ENCODE measurements at places on chromosomes 6 and 20.

DNA sequence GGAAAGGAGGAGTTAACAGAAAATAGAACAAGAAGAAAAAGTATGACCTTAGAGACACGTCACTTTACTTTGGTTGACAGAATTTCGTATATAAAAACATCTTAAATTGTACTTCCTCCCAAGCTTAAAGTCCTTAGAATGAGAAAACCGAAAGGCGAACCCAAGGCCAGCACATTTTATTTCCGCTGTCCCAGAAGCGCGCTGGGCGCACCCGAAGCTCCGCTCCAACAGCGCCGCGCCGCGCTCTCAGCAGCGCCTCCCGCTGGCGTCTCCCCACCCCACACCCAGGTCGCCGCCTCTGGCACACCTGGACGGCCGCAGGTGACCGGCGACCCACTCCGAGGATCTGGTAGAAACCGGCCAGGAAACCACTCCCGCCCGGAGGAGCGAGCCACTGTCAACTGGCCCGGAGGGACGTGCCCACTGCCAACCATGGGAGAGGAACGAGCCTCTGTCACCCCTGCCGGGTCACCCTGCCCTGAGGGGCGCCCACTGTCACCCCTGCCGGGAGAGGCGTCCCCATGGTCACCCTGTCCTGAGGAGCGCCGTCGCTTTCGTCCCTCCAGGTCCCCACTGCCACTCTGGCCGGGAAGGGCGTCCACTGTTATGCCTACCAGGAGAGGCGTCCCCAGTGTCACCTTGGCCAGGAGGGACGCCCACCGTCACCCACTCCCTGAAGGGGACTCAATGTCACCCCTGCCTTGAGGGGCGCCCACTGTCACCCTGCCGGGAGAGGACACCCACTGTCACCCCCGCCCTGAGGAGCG, 824 bp downstream of the MPC1 start:
- no peak for DNase-seq

DNA sequence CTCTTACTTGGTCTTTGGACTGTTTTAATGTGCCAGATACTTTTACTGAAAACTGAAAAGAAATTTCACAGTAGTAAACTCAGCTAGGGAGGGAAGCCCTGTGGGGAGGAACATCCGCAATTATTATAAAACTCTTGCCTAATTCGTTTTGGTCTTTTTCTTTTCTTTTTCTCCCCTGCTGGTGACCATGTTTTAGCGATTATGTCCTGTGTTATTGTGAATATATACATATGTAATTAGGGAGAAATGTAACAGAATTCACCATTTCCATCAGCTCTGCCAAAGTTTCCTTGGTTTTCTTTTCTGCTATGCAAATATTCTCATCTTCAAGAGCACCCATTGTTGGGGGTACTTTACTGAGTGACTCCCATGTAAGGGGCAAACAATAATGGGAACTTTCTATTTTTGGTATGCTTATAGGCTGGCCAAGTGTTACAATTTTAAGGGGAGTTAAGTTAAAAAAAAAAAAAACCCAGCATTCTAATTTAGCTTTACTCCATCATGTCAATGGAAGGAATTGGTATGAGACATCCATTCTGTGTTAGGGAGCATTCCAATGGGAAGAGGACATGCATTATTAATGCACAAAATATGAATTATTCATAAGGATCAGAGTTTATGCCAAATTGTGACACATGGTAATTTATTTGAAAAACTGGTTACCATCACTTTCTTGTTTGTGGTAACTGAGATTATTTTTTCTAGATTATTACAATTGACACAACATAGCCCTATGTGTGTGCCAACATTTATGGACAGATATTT, 2.0 kb downstream of the DOK5 start:
- DNase-seq: no peak

DNA sequence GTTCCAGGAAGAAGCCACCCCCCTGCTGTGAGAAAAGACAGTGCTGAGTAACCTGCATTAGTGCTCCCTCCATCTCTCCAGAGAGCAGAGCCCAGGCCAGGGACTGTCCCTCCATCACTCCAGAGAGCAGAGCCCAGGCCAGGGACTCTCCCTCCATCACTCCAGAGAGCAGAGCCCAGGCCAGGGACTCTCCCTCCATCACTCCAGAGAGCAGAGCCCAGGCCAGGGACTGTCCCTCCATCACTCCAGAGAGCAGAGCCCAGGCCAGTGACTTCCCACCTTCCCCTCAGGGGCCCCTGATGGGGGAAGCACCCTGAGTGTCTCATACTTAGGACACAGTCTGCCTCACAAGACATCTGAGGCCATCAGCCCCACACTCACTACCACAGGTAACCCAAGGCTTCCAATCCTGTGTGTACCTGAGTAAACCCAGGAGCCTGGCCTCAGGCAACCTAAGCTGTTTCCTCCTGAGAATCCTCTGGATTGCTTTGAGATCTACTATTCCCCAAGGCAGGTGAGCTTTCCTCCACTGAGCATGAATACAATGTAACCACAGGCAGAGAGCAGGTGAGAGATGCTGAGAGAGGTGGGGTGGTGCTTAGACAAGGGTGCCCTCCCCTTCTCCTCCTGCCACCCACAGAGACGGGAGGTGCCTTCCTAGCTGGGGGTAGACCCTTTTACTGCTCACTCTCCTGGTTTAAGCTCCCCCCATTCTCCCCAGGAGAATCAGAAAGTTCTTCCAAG, 4.9 kb downstream of the TBXT start:
- no peak for DNase-seq

DNA sequence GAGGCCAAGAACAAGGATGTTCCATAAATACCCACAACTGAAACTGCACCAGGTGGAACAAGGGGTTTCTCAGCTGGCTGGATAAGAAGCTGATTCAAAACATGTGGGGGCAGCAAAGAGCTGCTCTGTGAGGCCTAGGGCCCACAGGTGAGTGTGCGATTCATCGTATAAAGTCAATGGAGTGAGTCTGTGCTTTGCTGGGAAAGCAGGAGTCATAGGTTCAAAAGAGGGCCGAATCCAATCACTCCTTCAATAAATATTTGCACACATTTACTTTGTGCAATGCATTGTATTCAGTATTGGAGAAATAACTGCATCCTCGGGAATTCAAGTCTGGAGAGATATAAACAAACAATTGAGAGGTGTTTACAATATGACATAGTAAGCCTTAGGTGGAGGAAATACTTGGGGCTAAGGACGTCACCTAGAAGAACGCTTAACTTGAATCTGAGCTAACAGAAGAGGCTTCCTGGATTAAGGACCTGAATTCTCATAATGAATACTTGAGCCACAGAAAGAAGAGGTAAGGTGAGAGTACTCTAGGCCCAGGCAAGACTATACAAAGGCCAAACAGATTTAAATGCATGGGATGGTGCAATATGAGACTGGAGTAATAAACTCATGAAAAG, 83.7 kb upstream of the TMEM30A start:
- DNase-seq: no peak

DNA sequence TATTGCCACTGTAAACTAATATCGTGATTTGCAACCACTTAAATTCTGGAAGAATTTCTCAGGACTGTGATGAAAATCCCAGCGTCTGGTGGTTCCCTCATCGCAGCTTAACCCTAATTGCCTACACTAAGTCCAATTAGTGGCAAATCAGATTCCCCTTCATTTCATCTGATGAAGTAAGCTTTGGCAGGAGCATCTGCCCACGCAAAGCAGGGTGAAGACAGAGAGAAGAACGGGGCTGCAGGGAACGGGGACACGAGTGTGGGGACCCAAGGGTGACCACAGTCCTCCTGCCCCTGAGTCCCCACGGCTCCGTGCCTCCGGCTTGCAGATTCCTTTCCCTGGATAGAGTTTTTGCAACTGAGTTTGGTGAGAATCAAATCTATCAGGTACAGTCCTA, 159.5 kb downstream of the LY86 start:
- no peak for DNase-seq

DNA sequence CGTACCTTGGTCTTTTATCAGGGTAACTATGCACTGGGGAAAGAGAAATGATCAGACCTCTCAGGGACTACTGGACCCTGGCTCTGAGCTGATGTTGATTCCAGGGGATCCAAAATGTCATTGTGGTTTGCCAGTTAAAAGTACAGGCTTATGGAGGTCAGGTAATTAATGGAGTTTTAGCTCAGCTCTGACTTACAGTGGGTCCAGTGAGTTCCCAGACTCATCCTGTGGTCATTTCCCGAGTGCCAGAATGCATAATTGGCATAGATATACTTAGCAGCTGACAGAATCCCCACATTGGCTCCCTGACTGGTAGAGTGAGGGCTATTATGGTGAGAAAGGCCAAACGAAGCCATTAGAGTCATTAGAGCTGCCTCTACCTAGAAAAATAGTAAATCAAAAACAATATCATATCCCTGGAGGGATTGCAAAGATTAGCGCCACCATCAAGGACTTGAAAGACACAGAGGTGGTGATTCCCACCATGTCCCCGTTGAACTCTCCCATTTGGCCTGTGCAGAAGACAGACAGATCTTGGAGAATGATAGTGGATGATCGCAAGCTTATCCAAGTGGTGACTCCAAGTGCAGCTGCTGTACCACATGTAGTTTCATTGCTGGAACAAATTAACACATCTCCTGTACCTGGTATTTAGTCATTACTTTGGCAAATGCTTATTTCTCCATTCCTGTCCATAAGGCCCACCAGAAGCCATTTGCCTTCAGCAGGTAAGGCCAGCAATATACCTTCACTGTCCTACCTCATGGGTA, 152.4 kb downstream of the THBS2 start:
- no peak for DNase-seq

DNA sequence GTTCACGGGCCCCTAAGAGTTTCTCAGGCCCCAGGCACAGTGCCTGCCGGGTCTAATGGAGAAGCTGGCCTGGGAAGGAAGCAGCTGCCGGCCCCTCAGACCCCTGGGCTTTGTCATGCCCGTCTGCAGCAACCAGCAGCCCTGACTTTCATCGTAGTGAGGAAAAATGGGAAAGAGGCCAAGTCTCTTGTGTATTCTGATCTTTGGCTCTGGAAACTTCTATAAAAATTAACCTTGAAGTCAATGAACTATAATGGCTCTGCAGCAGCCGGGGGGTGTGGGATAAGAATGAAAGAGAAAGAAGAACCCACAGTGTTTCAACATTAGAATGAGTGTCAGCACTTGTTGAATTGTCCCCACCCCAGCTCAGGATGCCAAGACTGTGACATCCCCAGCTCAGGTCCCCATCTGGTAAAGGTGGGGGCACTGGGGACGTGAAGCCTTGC, 12.9 kb downstream of the TGM2 start:
- DNase-seq: no peak

DNA sequence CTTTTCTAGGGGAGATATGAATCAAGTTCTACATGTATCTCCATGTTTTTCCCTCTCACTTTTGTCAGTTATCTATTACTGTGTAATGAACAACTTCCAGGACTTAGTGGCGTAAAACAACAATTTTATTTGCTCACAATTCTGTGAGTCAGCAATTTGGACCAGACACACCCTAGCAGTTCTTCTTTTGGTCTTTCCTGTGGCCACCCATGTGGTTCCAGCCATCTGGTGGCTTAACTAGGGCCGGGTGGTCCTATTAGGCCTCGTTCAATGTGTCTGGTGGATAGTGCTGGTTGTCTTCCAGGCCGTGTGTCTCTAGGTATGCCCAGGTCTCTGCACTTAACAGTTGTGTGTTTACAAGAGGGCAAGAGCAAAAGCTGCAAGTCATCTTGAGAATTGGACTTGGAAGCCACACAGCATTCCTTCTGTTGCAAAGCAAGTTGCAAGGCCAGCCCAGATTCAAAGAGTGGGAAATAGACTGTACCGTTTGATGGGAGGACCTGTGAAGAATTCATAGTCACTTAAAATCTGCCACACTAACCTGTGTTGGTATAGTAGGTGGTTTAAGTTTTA, 20.8 kb upstream of the SLC35D3 start:
- DNase-seq: no peak

DNA sequence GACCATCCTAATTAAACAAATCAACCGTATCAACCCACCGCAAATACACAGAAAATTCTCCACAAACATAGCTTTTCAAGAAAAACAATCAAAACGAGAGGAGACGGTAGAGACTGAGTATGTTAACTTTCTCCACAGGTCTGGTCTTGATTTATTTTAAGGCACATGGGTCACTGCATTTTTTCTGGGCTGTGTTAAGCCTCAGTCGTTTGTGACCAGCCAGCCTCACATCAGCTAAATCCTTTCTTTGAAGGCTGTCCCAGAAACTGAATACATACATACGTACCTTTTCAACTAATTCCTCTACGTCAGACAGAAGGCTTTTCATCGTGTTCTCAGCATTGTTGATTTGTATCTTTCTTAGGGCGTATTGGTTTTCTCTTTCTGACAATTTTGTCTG, 69.4 kb downstream of the LAMA4 start:
- no peak for DNase-seq

DNA sequence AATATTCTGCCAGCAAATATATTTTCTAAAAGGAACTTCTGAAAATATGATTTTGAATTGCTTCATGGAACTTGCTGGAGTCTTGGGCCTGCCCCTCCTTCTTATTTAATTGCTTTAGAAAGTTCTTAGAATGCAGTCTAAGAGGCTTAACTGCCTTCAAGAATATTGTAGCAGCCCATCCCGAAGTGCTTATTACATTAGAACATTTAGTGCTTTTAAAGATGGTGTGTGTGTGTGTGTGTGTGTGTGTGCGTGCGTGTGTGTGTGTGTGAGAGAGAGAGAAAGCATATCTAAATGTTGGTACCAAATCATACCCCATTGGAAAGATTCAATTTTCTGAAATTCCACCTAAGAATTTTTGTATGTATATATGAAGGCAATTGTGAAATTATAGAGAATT, 193.5 kb downstream of the SLC24A3 start:
- DNase-seq: no peak

DNA sequence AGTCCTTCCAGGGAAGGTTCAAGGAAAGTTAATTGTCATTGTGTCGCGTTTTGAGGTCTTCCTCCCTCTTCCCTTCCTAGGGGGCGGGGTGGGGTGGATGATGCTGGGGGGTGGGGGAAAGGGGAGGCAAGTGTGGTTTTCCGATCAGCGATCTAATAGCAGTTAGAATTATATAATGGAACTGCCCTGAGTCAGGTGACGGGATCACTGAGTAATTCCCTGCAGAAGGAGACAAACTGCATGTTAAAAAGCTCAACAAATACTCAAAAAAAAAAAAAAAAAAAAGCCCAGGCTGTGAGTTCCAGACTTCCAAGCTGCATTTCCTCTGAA, 240.4 kb downstream of the PHACTR1 start:
- DNase-seq: no peak

DNA sequence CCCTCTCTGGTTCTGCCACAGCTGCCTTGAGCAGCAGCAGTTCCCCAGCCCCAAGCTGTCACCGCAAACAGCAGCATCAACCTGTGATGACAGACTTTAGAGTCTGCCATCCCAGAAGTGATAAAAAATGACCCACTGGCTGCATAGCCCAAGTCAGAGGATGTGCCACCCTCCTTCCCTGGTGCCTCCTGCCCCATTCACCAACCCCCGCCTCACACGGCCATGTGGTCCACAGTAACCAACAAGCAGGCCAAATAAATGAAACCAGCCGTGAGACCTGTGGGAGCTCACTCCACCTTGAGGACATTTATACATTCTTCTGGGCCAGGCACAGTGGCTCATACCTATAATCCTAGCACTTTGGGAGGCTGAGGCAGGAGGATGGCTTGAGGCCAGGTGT, 98.2 kb downstream of the PRND start:
- no peak for DNase-seq

All from activated CD8-positive, alpha-beta memory T cell treated with anti-CD3 and anti-CD28 coated beads for 1 hour (primary cell).